ENCODE measurements at places on chromosomes 13 and 19.

GRCh38 chr13:93450191-93450621, 223.6 kb downstream of the GPC6 start:
- no peak for DNase-seq

- no peak for DNase-seq
These were observed 1.4 kb downstream of the MATK start for GRCh38 chr19:3784607-3785450.

GRCh38 chr13:48510698-48511097, 22.2 kb downstream of the RCBTB2 start:
- no peak for DNase-seq

DNA sequence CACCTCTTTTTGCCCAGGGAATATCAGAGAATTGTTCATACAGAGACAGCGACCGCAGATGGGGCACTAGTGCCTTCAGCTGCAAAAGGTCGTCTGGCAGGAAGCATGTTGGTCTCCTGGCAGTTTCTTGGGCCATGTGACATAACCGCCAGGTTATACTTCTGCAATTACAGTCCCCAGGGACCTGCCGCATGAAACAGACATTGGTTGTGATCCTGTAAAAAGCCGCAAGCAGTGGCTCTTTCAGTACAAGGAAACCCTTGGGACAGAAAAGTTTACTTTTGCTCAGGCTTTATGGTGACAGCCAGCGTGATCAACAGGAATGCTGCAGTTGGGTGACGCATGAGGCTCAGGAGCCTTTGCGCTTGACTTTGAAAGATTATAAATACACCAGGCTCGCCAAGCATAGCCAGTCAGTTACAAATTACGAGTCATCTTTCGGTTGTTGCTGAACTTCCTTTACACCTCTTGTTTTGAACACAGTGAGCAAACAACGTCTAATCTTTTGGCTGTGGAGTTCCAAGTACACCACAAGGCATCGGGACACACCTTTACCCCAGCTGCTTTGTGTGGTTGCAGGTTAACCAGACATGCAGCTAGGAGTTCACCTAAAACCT, 50.5 kb upstream of the UBE2L5 start:
- peak; percentile 63 for DNase-seq

- DNase-seq = no peak
These were observed 122.3 kb downstream of the URI1 start for GRCh38 chr19:30064348-30064699.

DNA sequence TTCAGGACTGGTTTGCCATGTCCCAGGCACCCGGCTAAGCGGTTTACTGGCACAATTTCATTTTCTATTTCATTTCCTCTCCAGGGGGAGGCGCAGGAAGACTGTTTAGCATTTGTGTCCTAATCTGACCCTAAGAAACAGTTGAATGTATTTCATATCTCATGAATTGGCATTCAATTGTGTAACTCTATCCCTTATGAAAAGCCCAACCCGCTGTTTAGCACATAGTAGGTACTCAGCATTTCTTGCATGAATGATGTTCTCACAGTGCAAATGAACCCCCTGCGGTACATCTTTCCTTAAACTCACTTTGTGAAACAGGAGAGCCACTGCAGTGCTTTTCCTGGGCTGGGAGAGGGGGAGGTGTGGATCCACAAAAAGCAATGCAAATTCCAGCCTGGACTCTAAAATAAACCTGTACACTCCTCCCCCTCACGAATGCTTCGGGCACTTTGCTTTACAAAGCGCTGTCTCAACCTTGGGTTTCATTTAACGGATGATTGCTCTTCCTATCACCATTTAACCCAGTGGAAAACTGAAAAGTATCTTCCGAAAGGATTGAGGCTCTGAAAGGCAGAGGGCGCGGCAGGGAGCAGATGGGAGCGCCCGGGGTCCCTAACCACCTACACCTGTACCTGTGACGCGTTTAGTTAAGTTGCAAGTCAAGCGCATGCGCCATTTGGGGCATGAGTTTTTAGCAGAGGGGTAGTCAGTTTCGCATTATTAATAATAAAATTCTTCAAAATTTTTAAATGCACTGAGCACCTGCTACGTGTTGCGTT, 1.2 kb upstream of the EEF2 start:
- no peak for DNase-seq

DNA sequence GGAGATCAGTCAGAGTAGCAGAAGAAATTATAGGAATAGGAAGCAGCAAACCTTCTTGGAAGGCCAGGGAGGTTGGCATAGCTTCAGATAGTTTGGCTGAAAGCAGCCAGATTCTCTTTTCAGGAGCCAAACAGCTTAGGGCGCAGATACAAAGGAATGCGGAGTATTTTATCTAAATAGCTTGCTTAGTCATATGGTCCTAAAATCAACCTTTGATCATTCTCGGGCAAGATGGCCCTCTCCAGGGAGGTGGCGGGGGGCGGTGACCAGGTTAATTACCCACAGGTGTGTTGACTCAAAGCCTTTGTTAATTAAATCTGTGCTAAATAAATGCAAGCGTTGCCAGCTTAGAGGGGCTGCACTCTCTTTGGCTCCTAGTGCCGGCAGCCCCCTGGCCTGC, 12.5 kb upstream of the NCR1 start:
- DNase-seq = no peak

DNA sequence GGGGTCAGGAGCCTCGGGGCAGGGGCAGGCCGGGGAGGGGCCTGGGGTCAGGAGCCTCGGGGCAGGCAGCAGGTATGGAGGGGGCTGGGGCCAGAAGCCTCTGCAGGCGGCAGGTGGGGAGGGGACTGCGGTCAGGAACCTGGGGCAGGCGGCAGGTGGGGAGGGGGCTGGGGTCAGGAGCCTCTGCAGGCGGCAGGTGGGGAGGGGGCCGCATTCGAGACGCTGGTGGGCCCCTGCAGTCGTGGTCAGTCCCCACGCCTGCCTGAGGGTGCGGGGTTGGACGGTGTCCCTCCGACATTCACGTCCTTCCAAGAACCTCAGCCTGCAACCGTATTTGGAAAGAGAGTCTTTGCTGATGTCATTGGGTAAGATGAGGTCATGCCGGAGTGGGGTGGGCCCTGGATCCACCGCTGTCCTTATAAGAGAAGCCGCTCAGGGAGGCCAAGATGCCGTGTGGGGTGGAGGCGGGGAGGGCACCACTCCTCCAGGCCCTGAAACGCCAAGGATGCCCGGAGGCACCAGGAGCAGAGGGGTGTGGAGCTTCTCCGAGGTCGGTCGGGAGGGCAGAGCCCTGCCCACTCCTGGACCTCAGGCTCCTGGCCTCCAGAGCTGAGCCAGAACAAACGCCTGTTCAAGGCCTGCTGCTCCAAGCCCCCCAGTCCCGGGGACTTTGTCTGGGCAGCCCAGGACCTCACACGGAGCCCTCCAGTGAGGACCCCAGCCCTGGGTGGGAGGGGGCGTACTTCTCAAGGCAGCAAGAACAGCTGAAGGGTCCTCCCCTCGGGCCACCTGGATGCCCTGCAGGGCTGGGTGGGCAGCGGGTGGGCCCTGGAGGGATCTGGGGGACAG, 30.1 kb downstream of the PIP5K1C start:
- DNase-seq = no peak

DNA sequence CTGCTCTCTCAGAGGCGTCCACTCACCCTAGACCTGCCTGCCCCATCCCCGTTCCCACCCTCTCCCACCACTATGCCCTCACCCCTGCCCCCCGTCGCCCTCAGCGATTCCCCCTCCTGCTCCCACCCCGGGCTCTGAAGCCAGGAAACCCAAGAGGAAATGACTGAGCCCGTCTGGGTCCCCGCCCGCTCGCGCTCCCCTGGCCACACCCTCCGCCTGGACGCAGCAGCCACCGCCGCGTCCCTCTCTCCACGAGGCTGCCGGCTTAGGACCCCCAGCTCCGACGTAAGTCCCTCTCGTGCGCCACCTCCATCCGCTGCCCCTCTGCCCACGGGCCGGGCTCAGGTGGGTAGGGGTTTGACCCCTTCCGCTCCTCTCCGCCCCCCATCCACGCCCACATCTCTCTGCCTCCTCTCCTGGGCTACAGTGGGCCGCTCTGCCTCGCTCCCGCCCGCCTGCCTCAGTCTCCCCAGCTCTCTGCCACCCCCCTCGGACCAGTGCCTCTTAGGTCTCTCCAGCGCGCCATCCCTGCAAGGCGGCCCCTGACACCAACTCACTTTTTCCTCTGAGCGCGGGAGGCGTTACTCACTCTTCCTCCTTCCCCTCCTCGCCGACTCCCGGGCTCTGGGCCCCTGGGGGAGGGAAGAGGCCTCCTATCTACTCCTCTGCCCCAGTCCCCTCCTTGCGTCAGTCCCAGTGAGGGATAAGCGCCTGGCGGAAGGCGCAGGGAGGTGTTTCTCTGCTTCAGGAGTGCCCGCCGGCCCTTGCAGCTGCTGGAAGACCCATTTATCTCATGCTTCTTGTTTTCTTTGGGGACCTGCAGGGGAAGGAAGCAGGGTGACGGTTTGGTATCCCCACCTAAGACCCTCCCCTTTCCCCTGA, at the start of gene FXYD5:
Gene FXYD5, plus strand, starts transcription at position 211 of the 882 bp plus-strand sequence. CDS start 816 bp downstream, outside the sequence.
- DNase-seq = peak; percentile 60

GRCh38 chr13:49464621-49465325, 20.7 kb downstream of the SETDB2 start:
- DNase-seq = no peak

- DNase-seq = peak; percentile 28
These were observed 24.9 kb upstream of the TPM4 start for GRCh38 chr19:16051254-16052025.

- no peak for DNase-seq
These were observed 76.8 kb upstream of the LRCH1 start for GRCh38 chr13:46476174-46476573.

GRCh38 chr13:45086484-45086883, 33.8 kb upstream of the GTF2F2 start:
- no peak for DNase-seq

DNA sequence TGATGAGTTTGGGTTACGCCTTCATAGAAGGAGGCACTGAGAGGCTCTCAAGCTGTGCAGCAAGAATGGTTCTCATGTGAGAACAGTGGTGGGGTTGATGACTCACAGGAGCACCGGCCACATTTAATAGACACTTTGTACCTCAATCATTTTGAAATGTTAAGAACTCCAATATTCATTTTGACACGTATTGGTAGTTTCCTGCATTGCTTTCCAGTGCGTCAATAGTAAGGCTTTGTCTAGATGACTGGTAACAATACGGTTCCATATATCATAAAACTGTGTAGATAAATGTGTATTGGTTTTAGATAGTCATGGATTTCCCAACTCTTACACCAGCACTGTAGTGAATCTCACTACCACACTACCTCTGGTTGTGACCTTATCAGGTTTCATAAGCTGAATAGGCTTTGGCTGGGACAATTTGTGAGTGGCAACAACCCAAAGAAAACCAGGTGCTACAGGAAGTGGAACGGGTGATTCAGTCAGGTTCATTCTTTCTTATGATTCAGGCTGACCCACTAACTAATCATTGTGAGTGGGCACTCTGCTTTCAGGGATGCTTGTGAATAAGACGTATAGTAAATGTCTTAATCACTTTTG, 362.6 kb downstream of the KLF5 start:
- DNase-seq = no peak

- no peak for DNase-seq
These were observed 1.1 kb downstream of the TPT1 start for GRCh38 chr13:45339867-45340266.

DNA sequence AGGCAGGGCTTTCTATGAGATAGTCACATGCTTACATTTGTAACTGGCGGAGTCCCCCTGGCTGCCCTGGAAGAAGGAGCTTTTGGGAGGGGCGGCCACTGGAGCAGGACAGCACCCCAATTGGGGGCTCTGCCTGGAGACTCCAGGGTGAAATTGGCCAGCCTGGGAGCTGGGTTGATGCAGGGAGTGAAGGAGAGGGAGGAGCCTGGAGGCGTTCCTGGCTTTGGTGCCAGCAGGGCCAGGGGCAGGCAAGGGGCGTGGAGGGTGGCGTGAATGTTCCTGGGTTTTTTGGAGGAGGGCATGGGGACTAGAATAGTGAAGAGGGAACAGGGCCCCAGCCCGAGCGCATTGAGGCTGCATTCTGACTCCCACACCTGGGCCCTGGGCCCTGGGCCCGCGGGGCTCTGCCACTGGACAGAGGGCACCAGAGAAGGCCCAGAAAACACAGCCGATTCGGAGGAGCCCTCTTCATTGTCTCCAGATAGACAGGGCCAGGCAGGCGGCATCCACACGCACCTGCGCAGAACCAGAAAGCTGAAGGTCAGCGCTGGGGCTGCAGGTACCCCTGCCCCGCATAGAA, 29.5 kb downstream of the COMP start:
- no peak for DNase-seq

- DNase-seq = no peak
These were observed 357.7 kb downstream of the LMO7 start for GRCh38 chr13:75993823-75994222.

- no peak for DNase-seq
These were observed 21.2 kb downstream of the HNRNPM start for GRCh38 chr19:8466018-8466417.

DNA sequence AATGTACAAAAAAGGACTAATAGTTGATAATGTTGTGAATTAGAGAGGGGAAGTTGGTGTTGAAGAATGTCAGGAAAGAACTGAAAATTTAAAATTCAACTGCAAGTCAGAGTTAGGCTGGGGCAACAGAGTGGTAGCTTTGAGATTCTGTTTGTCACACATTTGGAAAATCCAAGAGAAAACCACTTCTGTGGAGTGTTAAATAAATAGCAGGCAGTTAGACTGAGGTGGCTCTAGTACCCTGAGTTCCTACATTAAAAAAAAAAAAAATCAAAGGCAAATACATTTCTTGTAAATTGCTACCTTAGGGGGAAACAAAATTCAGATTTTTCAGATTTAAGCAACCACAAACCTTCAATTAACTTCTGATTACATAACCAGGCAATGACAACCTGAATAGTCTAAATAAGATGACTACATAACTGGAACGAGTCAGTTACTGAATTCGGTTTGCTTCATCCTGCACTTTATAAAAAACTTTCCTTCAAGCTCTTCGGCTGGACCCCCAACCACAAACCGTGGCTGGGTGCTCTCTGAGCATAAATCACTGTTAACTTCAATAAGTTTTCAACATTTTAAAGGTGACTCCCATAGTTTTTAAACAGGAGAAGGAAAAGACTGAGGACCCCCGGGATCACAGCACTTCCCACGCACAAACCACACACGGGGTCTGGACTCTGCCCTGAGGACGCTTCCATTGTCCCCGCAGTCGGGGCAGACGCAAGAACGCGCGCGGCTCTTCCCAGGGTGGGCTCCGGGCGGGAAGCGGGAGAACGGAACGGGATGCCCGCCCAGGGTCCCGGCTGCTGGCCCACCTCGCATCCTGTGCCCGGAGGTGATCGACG, 725 bp downstream of the ZNF682 start:
- DNase-seq = peak; percentile 2

DNA sequence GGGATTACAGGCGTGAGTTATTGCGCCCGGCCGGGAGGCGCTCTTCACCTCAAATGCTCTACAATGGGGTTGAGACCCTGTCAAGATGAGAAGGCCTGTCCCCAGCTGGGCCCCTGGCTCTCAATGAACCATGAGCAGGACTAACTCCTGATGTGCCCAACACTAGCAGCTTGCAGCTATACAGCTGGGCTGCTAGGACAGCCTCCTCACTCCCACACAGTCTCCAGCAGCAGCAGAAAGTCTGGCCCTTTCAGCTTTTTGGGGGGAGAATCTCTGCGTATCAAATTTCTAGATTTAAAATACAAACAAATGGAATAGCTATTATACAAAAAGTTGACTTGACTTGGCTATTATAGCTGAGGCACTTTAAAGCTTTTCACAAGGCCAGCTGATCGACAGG, 30.2 kb downstream of the TMTC4 start:
- no peak for DNase-seq

GRCh38 chr13:99436686-99437416, 64.4 kb upstream of the TM9SF2 start:
- DNase-seq = peak; percentile 93
